ENCODE measurements at places on chromosomes 12 and 14. TPM values are rescaled to one million over a fixed set of nuclear protein-coding genes. Genes with fewer than 3 reads are reported as not detected.

Gene KRT85
- total RNA-seq, result not detected

Gene LTBP2
- 8.0 TPM for total RNA-seq

Gene MMP14
- total RNA-seq, result 0.94 TPM

Gene BHLHE41
- 0.73 TPM for total RNA-seq

Gene RAB2B
- total RNA-seq, result 12.8 TPM

Gene KTN1
- 151 TPM for total RNA-seq

Gene TDG
- total RNA-seq, result 29.6 TPM

Gene SLC2A14
- total RNA-seq, result not detected

Gene EML1
- 43.3 TPM for total RNA-seq

Gene POLR3B
- total RNA-seq, result 5.5 TPM

Gene KERA
- not detected for total RNA-seq

Gene ITGA7
- 1.6 TPM for total RNA-seq

Measured in A549 treated with RU486 at 1 μM for 4 hours (cell line).